ENCODE measurements at places on chromosomes 2 and 18.

GRCh38 chr2:80299661-80300060 lies 4.9 kb downstream of the LRRTM1 start:
- no peak for DNase-seq

GRCh38 chr18:40917056-40917455 lies 1038.0 kb upstream of the PIK3C3 start:
- no peak for DNase-seq

GRCh38 chr2:189500456-189501160 lies 59.3 kb downstream of the WDR75 start:
- no peak for DNase-seq

DNA sequence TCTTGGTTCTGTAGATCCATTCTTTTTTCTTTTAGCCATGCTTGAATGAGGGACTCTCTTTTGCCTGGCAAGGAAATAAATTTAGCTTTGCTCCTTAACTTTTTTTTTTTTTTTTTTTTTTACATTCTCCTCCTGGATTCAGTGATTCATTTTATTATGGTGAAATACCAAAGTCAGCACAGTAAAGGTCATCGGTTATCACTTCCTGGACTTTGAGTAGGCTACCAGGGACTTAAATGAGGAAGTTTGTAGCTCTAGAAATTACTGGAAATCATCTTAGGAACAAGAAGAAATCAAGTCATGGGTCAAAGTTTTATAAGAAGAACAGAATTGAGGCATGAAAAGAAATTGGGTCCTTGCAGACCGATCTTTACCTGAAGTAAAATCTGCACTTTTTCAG lies 75.0 kb downstream of the SOCS6 start:
- no peak for DNase-seq

- no peak for DNase-seq
These were observed 66.5 kb downstream of the STK39 start for GRCh38 chr2:168180914-168181313.

GRCh38 chr2:120701499-120701898 lies 34.2 kb upstream of the GLI2 start:
- DNase-seq = no peak

GRCh38 chr2:186558512-186559276 lies 31.2 kb upstream of the ITGAV start:
- DNase-seq = no peak

GRCh38 chr2:220956429-220956828 lies 615.7 kb downstream of the EPHA4 start:
- no peak for DNase-seq

- no peak for DNase-seq
These were observed 173.8 kb upstream of the CNTNAP5 start for GRCh38 chr2:123851281-123851680.

DNA sequence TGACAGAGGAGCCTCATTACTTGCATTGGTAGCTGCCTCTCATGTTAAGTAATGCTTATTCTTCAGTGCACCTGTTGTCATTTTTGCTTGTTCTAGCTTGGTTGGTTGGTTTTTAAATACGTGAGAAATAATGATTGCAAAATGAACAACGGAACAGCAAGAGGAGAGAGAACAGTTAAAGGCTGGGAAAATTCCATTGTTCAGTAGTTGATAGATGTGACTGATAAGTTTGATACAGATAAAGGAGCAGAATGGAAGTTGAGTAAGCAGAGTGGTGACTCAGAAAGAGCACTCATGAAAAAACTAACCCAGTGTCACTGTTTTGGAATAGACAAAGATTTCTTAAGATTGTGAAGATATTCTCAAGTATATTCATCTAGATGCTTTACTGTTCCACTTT lies 50.5 kb downstream of the MTA3 start:
- no peak for DNase-seq

- no peak for DNase-seq
These were observed 31.5 kb upstream of the CAB39 start for GRCh38 chr2:230681171-230681545.

- no peak for DNase-seq
These were observed 42.8 kb downstream of the ATP6V1C2 start for GRCh38 chr2:10764096-10764785.

- DNase-seq = no peak
These were observed 6.4 kb upstream of the DUSP19 start for GRCh38 chr2:183072177-183072576.

GRCh38 chr2:205053827-205054410 lies 508.6 kb downstream of the PARD3B start:
- DNase-seq = no peak

DNA sequence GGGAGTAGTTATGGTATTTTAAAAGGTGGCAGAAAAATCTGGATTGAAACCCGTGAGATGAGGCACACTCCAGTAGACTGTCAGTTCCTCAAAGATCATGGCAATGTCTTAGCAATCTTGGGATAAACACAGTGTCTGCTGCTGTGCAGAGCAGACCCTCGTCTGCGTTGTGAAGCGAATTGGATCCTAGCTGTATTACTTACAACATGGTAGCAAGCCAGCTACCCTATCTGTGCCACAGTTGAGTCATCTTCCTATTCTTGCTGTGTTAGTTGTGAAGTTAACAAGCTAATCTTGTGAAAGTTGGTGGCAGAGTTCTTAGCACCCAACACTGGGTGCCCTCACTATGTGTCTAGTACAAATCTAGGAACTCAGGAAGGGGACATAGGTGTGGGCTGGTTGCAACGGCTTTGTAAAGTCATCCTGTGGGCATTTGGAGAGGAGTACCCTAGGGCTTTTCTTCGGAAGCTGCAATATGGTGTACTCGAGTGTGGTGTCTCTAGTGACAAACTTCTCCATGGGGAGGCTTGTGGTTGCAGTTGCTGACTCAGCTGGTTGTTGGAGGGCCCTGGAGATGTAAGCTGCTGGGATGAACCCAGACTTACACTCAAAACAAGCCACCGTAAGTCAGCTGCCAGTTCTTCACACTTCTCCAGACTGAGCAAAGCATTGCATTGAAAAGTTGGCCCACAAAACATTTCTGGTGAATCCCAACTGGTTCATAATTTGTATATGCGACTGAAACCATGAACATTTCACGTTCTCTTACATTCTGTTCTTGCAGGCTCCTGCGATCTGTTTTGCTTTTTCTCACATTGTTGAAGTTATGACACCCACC lies 61.5 kb downstream of the ADCYAP1 start:
- no peak for DNase-seq

GRCh38 chr2:28592481-28592880 lies 96.6 kb downstream of the PLB1 start:
- DNase-seq = no peak

- no peak for DNase-seq
These were observed 66.0 kb upstream of the SLC14A2 start for GRCh38 chr18:45549290-45549689.

- no peak for DNase-seq
These were observed 217.7 kb downstream of the PRKCE start for GRCh38 chr2:45869165-45869501.

DNA sequence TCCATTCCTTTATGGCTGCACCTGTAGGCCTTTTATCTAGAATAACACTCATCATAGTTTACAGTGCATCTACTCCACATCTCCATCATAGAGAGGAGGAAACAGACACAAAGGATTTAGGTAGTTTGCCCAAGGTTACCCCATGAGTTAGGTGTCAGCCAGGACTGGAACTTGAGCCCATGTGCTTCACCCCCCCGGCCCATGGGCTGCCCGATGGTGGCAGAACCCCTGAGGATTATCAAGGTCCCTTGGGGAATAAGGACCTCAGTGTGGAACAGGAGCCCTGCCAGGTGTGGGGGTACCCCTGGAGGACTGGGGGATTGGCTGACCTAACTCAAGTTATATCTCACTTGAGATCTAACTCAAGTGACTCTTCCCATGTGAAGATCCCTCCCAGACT lies 146.3 kb upstream of the OTX1 start:
- DNase-seq = no peak

- DNase-seq = no peak
These were observed 42.1 kb downstream of the NIFK start for GRCh38 chr2:121694398-121695170.

DNA sequence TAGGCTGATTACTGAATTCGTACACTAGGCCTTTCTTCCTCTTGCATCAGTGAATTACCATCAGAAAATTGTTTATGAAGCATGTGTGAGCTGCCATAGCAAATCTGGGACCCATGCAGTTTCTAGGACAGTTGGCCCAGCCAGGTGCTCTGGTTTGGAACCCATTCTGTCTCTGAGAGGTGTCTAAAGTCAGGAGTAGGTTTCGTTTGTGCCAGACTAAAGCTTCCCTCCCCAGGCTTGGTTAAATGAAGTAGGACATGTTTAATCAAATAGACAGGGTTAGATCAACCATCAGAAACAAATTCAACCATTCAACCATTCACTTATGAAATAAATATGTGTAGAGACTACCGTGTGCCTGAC lies 176.9 kb downstream of the ALPK2 start:
- no peak for DNase-seq

- DNase-seq = no peak
These were observed 67.2 kb downstream of the VIL1 start for GRCh38 chr2:218485986-218486667.

DNA sequence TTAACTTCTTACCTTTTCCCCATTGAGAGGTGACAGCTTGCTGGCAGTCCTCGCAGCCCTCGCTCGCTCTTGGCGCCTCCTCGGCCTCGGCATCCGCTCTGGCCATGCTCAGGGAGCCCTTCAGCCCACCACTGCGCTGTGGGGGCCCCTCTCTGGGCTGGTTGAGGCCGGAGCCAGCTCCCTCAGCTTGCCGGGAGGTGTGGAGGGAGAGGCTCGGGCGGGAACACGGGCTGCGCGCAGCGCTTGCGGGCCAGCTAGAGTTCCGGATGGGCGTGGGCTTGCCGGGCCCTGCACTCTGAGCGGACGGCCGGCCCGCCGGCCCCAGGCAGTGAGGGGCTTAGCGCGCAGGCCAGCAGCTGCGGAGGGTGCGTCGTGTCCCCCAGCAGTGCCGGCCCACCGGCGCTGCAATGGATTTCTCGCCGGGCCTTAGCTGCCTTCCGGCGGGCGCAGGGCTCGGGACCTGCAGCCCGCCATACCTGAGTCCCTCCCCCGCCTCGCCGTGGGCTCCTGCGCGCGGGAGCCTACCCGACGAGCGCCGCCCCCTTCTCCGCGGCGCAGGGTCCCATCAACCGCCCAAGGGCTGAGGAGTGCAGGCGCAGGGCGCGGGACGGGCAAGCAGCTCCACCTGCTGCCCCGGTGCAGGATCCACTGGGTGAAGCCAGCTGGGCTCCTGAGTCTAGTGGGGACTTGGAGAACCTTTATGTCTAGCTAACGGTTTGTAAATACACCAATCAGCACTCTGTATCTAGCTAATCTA lies 335.0 kb downstream of the CBLN2 start:
- DNase-seq = no peak

DNA sequence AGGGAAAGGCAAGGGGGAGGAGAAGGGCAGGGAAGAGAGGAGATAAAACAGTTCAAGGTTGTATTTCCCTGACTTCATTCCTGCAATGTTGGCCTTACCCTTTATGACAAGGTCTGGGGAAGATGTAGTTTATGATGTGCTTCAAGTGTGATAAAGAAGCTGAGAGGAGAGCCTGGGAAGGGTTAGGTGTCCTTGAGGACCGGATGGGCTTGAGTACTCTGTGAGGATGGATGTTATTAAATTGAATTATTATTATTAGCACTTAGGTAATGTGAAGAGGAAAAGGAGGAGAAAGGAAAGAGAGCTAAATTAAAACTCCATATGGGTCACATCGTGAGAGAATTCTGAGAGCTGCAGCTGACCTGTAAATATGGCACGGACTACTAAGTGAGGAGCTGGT lies 719.4 kb upstream of the CELF4 start:
- no peak for DNase-seq

DNA sequence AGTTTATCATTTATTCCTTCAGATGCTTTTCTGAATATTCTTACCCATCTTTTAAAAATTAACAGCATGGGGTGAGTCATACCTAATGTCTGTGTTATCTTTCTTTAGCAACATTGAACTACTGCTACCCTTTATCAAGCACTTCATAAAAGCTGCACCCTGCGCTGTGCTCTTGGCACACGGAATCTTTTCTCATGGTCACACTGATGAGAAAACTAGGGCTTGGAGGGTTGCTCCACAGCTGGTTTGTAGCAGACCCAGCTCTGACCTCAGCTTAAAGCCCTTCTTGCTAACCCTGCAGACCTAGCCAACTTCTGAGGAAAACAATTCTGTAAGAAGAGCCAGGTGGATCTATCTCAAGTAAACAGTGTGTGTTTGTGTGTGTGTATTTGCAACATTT lies 106.3 kb downstream of the RNF144A start:
- no peak for DNase-seq
